ENCODE measurements at places on chromosomes 13 and 19.
A peak's percentile ranks its signal among the peaks of the same experiment; 100 is the strongest.

- DNase-seq = peak; percentile 11
These were observed 3.1 kb downstream of the NCAN start for GRCh38 chr19:19214892-19215291.

DNA sequence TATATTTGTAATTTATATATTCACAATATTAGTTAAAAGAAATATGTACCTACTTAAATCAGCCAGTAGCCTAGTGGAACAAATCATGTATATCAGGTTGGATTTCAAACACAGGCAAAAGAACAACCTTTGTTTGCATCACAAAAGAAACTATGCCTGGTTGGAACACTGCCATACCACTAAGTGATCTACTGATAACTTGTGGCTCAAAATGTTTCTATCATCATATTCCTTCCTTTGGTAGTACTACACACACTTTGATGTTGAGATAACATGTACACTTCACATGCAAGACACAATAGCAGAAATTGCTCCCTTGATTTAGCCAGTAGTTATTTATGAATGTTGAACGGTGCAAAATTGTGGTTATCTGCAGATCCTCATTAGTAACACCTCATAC, 146.0 kb upstream of the GPC6 start:
- no peak for DNase-seq

DNA sequence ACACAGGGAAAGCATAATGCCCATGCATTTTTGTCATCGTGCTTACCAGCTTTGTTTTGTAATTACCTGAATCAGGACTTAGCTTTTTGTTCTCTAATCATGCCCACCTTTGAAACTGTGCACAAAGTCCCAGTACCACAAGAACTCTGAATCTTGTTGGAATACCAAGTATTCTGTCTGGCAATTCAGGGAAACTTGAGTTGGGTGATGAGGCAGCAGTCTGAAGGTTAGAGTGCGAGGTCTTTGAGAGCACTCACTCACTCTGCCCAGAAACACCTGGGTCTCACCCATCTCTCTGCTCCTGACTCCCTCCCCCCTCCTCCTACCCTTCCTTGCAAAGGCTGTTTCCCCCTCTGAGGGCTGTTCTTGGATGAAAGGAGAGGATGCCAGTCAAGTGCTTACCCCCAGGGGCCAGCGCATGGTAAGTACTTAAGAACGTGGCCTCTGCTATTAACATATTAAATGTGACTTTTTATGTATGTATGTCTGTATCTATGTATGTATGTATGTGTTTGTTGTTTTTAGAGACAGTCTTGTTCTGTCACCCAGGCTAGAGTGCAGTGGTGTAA, 22.4 kb downstream of the SIPA1L3 start:
- no peak for DNase-seq

- no peak for DNase-seq
These were observed 636.2 kb downstream of the SLITRK6 start for GRCh38 chr13:85163063-85163462.

DNA sequence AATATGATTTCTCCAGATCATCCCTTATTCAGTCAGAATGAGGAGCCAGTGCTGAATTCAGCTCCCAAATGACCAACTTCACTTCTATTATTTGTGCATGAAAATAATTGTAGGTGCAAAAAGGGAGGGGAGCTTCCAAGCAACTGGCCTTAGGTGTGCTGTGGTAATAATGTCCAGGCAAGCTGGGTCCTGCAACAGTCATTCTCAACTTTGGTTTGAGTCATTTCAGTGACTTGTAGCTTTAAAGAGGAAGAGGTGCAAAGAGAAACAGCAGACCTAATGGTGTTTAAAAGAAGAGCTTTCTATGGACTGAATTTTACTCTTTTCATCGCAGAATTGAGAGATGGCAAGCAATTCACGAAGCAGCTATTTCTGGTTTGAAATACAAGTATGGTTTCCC, 29.2 kb upstream of the FGF9 start:
- DNase-seq = no peak

- peak; percentile 79 for DNase-seq
These were observed 6.4 kb downstream of the TNFSF14 start for GRCh38 chr19:6663236-6664201.

DNA sequence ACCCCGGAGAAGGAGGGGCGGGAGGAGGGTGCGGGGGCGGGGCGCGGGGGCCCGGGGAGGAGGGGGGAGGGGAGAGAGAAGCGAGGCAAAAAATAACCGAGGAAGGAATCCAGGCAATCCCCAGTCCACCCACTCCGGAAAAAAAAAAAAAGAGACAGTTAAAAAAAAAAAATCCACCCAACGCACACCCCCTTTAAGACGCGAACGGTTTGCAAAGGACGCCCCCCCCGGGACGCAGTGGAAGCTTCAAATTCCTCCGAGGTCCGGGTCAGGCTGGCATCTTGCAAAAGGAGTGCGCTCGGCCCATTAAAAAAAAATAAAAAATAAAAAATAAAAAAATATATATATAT, at the start of gene CACNA1A:
Gene CACNA1A, minus strand, starts transcription at position 9 of the 350 bp plus-strand sequence. CDS start 255 bp downstream, outside the sequence.
- no peak for DNase-seq

DNA sequence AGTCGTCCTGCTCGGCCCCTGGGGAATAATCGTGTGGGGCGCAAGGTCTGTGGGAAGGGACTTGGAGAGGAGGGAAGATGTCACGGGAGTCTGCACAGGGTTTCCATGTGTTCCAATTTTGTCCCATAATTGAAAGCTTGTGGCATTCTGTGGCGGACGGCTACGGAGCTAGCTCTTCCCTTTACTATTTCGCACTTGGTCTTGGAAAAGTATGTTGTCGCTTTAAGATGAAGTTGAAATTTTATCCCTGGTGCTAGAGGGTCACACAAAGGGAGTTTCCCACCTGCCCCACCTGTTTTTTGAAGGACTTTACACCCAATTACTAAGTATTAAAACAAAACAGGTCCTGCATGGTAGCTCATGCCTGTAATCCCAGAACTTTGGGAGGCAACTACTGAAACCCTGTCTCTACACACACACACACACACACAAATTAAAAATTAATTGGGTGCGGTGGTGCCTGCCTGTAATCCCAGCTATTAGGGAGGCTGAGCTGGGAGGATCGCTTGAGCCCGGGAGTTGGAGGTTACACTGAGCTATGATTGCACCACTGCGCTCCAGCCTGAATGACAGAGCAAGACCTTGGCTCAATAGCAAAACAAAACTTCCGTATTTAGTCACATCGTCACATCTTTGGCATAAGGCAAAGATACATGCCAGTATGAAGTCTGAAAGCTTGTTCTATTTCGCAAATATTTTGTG, 967 bp upstream of the TPT1 start:
- no peak for DNase-seq

GRCh38 chr13:104641309-104641708, 1575.1 kb upstream of the SLC10A2 start:
- DNase-seq = no peak

DNA sequence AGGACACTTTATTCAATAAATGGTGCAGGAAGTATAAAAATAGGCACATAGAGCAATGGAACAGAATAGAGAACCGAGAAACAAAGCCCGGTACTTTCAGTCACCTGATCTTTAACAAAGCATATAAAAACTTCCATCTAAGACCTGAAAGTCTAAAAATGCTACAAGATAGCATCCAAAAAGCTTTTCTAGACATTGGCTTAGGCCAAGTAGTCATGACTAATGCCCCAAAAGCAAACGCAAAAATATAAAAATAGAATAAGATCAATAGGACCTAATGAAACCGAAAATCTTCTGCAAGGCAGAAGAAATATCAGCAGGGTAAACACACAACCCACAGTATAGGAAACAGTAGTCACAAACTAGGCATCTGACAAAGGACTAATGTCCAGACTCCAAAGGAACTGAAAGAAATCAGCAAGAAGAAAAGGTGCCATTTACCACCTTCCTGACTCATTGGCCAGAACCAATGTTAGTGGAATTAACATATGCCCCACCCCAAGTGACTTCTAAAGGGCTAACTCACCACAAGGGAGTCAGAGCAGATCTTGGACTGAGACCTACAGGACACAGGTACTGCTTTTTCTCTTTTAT, 40.8 kb upstream of the CEACAM21 start:
- no peak for DNase-seq

- DNase-seq = peak; percentile 81
These were observed 2.5 kb upstream of the ZNF121 start for GRCh38 chr19:9586764-9587163.

DNA sequence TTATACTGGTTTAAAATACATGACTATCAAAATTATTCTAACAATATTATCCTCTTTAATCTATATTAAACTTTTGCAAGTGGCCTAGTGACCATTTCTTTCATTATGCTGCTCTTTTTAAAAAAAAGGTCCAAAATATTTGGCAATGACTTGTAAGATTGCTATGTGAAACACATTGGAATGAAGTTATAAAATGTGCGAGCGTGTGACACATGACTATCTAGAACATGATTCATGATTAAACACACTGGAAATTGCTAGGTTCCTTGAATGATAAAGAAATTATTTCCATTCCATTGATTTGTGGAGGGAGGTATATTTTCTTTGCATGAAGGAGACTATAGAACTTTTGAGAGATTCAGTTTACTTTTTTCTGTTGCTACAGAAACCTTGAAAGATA, 739.1 kb downstream of the DIAPH3 start:
- DNase-seq = no peak
